ENCODE measurements at places on chromosomes 6 and 20.

DNA sequence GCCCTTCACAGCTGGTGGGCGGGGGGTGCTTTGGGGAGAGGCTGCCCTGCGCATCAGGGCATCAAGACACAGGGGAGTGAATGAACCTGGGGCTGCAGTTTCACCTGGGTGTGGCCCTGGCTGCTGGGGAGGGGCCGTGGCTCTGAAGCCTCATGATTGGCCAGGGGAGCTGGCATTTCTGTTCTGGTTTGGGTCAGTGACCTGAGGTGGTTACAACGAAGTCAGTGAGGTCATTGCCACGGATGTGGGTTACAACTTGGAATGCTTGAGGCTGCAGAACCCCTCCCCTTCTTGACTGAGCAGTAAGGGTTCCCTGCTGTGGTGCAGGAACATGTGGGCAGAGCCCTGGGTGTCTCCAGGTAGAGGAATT, 3.0 kb downstream of the TCEA2 start:
- DNase-seq = no peak

DNA sequence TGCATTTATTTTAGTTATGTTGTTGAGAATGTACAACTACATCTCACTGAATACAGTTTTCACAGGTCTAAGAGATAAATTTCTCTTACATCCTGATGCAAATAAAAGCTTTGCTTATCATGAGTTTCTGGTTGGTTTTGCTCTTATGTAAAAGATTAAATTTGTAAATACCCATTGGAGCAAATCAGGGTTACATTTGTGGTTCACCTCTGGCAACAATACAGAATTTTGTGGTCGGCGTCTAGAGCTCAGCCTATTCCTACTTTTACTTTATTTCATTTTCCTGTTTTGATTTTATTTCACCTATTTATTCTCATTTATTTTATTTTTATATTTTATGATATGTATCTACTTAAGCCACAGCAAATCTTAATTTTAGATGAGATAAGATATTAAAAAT, 271.9 kb upstream of the MARCKS start:
- DNase-seq = no peak

GRCh38 chr6:54262499-54262898, 45.7 kb upstream of the TINAG start:
- DNase-seq = no peak

DNA sequence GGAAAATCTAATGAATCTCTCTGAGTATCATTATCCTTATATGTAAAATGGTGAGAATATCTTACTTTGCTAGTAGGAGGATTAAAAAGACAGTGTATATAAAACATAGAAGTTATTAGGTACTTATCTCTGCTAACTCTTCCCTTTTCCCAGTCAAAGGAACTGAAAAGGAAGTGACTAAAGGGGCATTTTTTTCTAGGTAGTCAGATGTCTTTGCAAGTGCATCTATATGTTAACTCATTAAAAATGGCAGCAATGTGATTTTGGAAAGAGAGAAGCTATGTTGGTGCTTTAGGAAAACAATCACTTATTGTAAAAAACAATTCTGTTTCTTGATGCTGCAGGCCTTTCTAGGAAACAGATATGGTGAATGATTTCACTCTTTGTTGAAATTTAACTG, 180.9 kb downstream of the SAMD5 start:
- no peak for DNase-seq

- DNase-seq = no peak
These were observed 27.8 kb upstream of the CRIP3 start for GRCh38 chr6:43336382-43336781.

DNA sequence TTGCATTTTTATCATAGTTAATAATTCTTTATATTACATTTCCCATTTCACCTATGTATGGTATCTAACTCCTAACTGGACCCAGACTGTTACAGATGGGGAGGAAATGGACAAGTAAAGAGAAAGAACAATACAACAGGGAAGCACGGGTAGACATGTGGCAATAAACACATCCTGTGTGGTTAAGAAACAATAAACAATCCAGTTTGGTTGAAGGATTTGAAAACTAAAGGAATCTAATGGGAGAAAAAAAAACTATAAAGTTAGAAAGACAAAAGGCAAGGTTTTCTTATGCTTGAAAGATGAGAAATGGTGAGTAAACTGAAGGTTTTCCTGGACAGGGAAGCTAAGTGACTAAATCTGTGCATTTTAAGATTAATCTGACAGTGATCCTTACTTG, 34.9 kb upstream of the ALDH8A1 start:
- no peak for DNase-seq

GRCh38 chr6:42012501-42013133, 37.7 kb upstream of the TAF8 start:
- no peak for DNase-seq

- DNase-seq = no peak
These were observed 37.0 kb upstream of the MAS1 start for GRCh38 chr6:159853754-159854153.

GRCh38 chr20:1505361-1505760, 14.1 kb upstream of the SIRPB2 start:
- DNase-seq = no peak

- no peak for DNase-seq
These were observed 203.3 kb upstream of the IMPG1 start for GRCh38 chr6:76275746-76276145.

DNA sequence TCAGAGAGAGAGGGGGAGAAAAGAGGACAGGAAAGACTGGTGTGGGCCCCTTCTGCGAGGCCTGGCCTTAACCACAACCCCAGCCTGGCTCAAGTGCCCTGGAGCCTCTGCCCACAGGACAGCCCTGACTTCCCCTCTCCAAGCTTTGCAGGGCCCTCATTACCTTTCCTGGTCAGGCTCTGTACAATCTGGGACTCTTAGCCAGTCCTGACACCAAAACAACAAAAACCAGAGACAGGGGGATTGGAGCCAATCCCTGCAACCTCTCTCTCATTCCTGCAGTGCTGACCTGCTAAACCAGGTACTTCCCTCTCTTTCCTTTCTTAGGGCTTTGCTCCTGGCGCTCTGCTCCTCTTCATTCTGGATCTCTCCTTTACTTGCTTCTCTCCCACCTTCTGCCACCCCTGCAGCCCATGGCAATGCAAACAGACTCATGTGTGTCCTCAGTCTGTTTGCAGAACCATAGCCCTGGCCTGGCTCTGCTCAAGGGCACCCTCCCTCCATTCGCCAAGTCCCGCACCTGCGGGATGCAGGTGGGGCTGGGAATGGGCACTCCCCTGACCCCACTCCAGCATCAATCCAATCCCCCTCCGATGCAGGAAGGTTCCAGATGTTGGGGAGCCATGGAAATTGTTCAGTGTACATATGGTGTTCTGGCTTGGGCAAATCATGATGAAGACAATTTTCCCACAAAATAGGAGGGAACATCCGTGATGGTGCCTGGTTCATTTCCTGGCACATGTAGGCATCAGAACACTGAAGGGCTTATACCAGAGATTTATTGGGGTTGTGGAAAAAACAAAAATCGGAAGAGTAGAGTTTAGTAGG, 38.1 kb downstream of the RPP40 start:
- DNase-seq = no peak
